ENCODE measurements at places on chromosomes 6 and 20. TPM values are rescaled to one million over a fixed set of nuclear protein-coding genes. Genes with fewer than 3 reads are reported as not detected.

Gene MLN
- total RNA-seq: not detected

- H3K4me3 ChIP-seq: no peak overlapping the region
- H3K27me3 ChIP-seq: no peaks in the 10 kb centered on the region
- no peak overlapping the region for H3K27ac ChIP-seq
- no peaks in the 10 kb centered on the region for H3K4me1 ChIP-seq
Observed at GRCh38 chr6:121686611-121687023, 251.2 kb downstream of the GJA1 start.

Gene LY6G5C
- total RNA-seq: 1.6 TPM

DNA sequence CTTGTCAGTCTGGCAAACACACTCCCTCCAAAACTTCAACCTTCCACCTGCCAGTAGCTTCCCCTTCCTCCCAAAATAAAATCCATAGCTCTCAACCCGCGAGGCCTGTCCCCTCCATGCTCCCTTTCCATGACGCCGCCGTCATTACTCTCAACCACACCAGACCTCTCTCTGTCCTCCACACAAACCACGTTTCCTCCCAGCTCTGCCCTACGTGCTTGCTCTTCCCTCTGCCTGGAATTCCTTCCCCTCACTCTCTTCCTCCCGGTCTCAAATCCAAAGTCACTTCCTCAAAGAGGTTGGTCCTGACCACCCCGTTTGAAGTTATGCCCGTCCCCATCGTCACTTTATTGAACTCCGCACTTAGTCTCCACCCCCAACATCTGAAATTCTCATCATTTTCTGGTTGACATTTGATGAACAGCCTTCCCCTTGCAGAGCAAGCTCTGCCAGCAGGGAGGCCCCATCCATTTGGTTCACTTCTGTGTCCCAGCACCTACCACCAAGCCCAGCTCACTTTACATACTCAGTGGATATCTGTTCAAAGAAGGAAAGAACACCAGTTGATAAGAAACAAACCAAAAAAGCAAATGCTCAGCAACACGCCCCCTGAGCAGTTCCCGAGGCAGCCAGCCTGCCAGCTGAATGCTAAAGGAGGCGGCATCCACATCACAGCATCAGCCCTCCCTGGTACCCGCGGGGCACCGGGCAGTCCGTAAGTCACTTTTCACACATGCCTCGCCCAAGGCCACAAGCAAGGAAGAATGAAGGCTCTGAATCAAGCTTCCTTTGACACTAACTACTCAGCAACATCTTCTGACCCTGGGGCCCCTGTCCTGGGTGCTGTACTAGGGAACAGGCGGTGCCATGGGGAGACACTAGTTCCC lies 125.0 kb downstream of the NFATC2 start:
- no peak overlapping the region for H3K27ac ChIP-seq
- DNase-seq: no peak
- H3K4me1 ChIP-seq: no peaks in the 10 kb centered on the region
- no peak overlapping the region for H3K4me3 ChIP-seq
- H3K36me3 ChIP-seq: no peaks in the 10 kb centered on the region
- peaks cover 9% of the 10 kb centered on the region for H3K27me3 ChIP-seq

GRCh38 chr6:93496548-93496947 lies 77.2 kb upstream of the EPHA7 start:
- H3K36me3 ChIP-seq: no peaks in the 10 kb centered on the region
- no peaks in the 10 kb centered on the region for H3K27me3 ChIP-seq
- no peak overlapping the region for H3K27ac ChIP-seq
- no peak overlapping the region for H3K4me3 ChIP-seq
- DNase-seq: peak; percentile 14

- no peaks in the 10 kb centered on the region for H3K27me3 ChIP-seq
- H3K4me1 ChIP-seq: peaks cover 62% of the 10 kb centered on the region
- H3K4me3 ChIP-seq: no peak overlapping the region
- DNase-seq: no peak
Observed at GRCh38 chr6:43123461-43124314, 47.4 kb upstream of the SRF start.

GRCh38 chr20:50277064-50277415 lies 86.4 kb downstream of the CEBPB start:
- peaks cover 5% of the 10 kb centered on the region for H3K4me1 ChIP-seq
- no peak for DNase-seq
- no peak overlapping the region for H3K27ac ChIP-seq
- no peaks in the 10 kb centered on the region for H3K27me3 ChIP-seq
- H3K4me3 ChIP-seq: no peak overlapping the region

DNA sequence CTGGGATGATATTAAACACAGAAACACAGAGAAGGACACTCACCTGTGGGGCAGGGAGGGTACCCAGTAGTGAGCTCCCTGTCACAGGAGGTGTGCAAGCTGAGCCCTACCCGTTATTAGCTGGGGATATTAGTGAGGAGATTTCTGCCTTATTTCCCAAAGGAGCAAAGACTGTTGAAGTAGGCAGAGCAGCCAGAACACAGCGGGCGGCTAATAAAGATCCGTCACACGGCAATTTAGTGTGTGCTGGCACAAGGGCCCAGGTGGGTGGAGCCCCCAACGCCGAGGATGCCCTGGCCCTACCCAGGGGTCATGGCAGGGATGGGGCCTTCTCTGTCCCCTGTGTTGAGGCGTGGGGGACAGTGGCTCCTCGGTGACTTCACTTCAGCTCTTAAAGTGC lies 8.3 kb downstream of the VSTM2L start:
- no peaks in the 10 kb centered on the region for H3K36me3 ChIP-seq
- DNase-seq: no peak
- no peak overlapping the region for H3K27ac ChIP-seq
- H3K27me3 ChIP-seq: peaks cover 11% of the 10 kb centered on the region

GRCh38 chr6:46484081-46484820 lies 7.0 kb downstream of the RCAN2 start:
- H3K4me3 ChIP-seq: no peak overlapping the region
- DNase-seq: no peak
- H3K4me1 ChIP-seq: no peaks in the 10 kb centered on the region
- H3K27ac ChIP-seq: no peak overlapping the region
- H3K36me3 ChIP-seq: no peaks in the 10 kb centered on the region

DNA sequence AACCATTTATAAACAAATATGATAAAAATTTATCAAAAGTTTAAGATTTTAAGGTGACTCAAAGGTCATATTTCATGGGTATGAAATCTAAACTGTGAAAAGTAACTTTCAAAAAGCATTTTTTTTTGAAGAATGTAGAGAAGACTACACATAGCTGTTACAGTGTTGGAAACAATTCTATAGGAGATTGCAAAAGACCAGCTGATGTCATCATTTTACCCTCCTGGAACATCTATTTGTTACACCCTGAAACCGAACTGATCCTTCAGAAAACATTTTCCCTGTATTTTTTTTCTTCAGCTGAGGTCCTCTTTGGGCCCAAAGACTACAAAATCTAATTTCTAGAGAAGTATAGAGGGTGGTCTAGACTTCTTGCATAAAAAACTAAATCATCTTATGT lies 297.5 kb upstream of the FERMT1 start:
- H3K27ac ChIP-seq: no peak overlapping the region
- H3K36me3 ChIP-seq: no peaks in the 10 kb centered on the region
- no peaks in the 10 kb centered on the region for H3K4me1 ChIP-seq
- no peaks in the 10 kb centered on the region for H3K27me3 ChIP-seq
- no peak for DNase-seq

- no peak overlapping the region for H3K4me3 ChIP-seq
- peak; percentile 47 for DNase-seq
- H3K36me3 ChIP-seq: no peaks in the 10 kb centered on the region
- H3K4me1 ChIP-seq: peaks cover 25% of the 10 kb centered on the region
- H3K27ac ChIP-seq: peak overlapping the region; percentile 28
Observed at GRCh38 chr6:158655569-158656450, 6.0 kb downstream of the SYTL3 start.

DNA sequence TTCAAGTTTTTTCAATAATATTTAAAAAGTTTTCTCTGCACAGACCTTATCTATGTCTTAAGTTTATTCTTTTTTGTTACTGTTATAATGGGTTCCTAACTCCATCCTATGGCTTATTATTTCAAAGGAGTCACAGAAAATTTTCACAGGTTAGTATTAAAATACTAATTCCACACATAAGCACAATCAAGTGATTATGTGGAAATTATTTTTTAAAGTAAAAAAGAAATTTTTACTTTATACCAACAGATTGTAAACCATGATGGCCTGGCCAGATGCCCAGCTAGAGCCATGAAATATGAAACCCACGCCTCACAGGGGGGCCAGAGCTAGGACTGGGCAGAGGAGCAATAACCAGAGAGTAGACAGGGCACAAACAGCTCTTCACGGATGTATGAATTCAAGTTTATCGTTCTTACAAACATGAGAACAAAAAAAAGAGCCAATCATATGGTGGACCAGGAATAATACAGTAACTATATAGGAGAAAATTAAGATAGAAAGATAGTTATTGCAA lies 34.0 kb downstream of the NUDT3 start:
- no peak overlapping the region for H3K4me3 ChIP-seq
- peak; percentile 65 for DNase-seq
- H3K4me1 ChIP-seq: peaks cover 27% of the 10 kb centered on the region
- no peak overlapping the region for H3K27ac ChIP-seq
- H3K36me3 ChIP-seq: no peaks in the 10 kb centered on the region

- H3K4me1 ChIP-seq: peaks cover 5% of the 10 kb centered on the region
- no peaks in the 10 kb centered on the region for H3K36me3 ChIP-seq
- no peak overlapping the region for H3K4me3 ChIP-seq
- no peak for DNase-seq
- no peaks in the 10 kb centered on the region for H3K27me3 ChIP-seq
Observed at GRCh38 chr6:36659271-36659670, 19.2 kb upstream of the CDKN1A start.

Gene HLA-G
- not detected for total RNA-seq

Gene SLC22A16
- not detected for total RNA-seq

- H3K36me3 ChIP-seq: no peaks in the 10 kb centered on the region
- H3K4me1 ChIP-seq: peaks cover 32% of the 10 kb centered on the region
- peak; percentile 18 for DNase-seq
- no peaks in the 10 kb centered on the region for H3K27me3 ChIP-seq
- no peak overlapping the region for H3K4me3 ChIP-seq
- H3K27ac ChIP-seq: peak overlapping the region; percentile 40
Observed at GRCh38 chr6:44800784-44801592, 413.5 kb downstream of the CDC5L start.

Gene RAB23
- 22.4 TPM for total RNA-seq

- H3K4me1 ChIP-seq: no peaks in the 10 kb centered on the region
- H3K27me3 ChIP-seq: no peaks in the 10 kb centered on the region
- H3K4me3 ChIP-seq: no peak overlapping the region
Observed at GRCh38 chr20:19750907-19751636, 7.0 kb upstream of the RIN2 start.

DNA sequence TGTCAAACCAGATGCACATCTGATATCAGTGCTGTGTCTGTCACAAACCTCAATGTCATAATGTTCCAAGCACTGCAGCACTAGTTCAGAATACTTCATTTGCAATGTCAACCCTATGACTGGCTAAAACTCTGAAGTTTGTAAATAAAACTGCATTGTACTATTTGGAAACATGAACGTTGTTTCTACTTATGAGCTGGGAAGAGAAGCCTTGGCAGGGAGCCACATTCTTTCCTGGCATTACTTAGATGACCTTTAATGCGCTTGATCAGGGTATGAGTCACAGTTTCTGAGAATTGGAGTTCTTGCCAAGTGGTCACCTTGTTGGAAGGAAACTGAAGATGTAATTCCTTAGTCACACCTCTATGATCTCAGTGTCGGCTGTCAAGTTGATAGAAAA lies 664.8 kb upstream of the MMS22L start:
- H3K27ac ChIP-seq: no peak overlapping the region
- peak; percentile 13 for DNase-seq
- H3K36me3 ChIP-seq: no peaks in the 10 kb centered on the region
- no peaks in the 10 kb centered on the region for H3K4me1 ChIP-seq
- H3K27me3 ChIP-seq: no peaks in the 10 kb centered on the region
- H3K4me3 ChIP-seq: no peak overlapping the region

Gene STX16
- 28.4 TPM for total RNA-seq

- no peak overlapping the region for H3K4me3 ChIP-seq
- no peak overlapping the region for H3K27ac ChIP-seq
- DNase-seq: no peak
- H3K36me3 ChIP-seq: no peaks in the 10 kb centered on the region
Observed at GRCh38 chr6:144220031-144220790, 64.9 kb upstream of the UTRN start.

- H3K36me3 ChIP-seq: no peaks in the 10 kb centered on the region
- no peak overlapping the region for H3K4me3 ChIP-seq
- H3K27me3 ChIP-seq: no peaks in the 10 kb centered on the region
- DNase-seq: no peak
- H3K4me1 ChIP-seq: no peaks in the 10 kb centered on the region
- H3K27ac ChIP-seq: no peak overlapping the region
Observed at GRCh38 chr6:20909621-20910020, 375.4 kb downstream of the CDKAL1 start.

GRCh38 chr20:50919567-50919966 lies 11.7 kb downstream of the ADNP start:
- H3K4me3 ChIP-seq: no peak overlapping the region
- DNase-seq: peak; percentile 66
- H3K27ac ChIP-seq: no peak overlapping the region
- peaks cover 62% of the 10 kb centered on the region for H3K36me3 ChIP-seq

Gene BANF2
- not detected for total RNA-seq

Gene EYS
- not detected for total RNA-seq

DNA sequence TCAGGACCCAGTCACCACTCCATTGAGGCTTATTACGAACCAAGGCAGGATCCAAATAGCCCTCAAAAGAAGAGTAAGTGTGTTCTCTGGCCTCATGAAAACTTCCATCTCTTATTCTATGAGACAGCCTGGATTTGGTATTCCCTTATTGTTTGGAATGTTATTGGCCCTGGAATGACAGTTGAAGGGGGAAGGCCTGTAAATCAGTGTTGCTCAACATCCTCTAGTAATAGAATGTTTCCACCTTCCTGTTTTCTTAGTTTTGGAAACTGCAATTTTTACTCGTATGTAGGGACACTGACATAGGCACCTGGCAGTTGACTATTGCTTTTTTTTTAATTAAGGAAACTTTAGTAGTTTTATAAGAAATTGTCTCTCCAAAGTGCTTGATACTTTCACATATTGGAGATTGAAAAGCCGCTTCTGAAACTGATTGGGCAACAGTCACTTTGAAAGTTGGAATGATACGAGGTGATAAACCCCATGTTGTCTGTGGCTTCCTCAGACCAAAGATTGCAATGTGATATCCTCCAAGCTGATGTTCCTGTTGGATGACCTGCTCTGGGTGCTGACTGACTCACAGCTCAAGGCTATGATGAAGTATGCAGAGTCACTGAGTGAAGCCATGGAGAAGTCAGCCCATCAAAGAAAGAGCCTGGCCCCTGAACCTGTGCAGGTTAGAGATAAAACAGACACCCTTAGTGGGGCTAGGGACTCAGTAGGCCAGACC lies 43.1 kb downstream of the BLTP3A start:
- H3K27me3 ChIP-seq: no peaks in the 10 kb centered on the region
- no peak for DNase-seq
- H3K4me3 ChIP-seq: no peak overlapping the region
- H3K4me1 ChIP-seq: no peaks in the 10 kb centered on the region

DNA sequence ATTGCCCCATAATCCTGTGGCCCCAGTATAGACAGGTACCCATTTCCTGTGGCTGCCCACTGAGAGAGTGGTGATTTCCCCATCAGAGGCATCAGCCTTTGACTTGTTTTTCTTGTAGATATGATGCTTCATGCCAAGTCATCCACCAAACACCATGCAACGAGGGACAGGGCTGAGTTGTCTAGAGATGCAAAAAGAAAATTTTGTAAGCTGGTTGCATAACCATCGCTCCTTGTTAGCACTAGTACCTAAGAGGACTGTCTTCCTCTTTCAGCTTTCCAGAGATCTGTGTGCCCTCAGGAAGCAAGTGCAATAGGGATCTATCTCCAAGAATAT lies 166.8 kb downstream of the BCAS1 start:
- no peaks in the 10 kb centered on the region for H3K27me3 ChIP-seq
- H3K27ac ChIP-seq: no peak overlapping the region
- no peak for DNase-seq
- H3K4me3 ChIP-seq: no peak overlapping the region
- H3K36me3 ChIP-seq: no peaks in the 10 kb centered on the region
